Hepatocyte (in vitro differentiated cells): ENCODE measurements at places on chromosomes 4 and X. TPM values are rescaled to one million over a fixed set of nuclear protein-coding genes. Genes with fewer than 3 reads are reported as not detected.
A peak's percentile ranks its signal among the peaks of the same experiment; 100 is the strongest.

SLC25A4 gene
- 26.6 and 30.7 TPM in 2 replicates for total RNA-seq

ARX gene
- total RNA-seq = not detected in 2 replicates

TIGD4 gene
- total RNA-seq = 0.84 and 1.3 TPM in 2 replicates

DNA sequence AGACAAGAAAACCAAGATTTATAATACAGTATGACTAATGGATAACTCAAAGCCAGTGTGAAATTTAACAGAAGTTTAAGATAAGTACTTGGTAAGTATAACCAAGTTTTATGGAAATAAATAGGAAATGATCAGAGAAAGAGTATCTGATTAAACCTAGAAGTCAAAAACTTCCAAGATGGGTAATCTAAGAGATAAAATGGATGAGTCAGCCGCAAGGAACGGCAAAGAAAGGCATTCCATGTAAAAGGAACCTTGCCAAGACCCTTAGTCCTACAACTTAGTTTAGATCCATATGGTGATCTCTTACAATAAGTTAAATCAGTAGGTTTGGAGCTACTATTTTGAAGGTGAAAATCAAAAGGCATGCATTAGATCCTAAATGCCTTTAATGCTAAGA, 34.8 kb downstream of the LIN54 start:
- no peak overlapping the region for H3K4me3 ChIP-seq
- no peak overlapping the region for H3K27ac ChIP-seq
- no peaks in the 10 kb centered on the region for H3K36me3 ChIP-seq
- no peaks in the 10 kb centered on the region for H3K27me3 ChIP-seq

DNA sequence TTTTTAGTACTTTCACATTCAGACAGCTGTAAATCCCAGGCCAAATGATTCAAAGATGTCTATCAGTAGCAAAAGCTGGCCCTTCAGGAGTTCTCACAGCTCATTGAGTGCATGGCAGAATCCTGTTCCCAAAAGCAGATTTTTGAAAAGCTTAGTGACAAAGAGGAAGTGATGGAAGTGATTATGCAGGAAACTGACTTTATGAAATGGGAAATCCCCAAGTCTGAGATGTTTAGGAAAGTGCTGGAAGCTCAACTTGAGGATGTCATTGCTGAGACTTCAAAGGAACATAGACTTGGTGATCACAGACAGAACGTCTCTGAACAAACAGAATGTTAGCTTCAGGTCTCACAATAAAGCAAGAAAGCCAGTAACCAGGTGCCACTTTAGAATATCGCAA, 51.0 kb upstream of the CFAP47 start:
- DNase-seq = no peak
- no peaks in the 10 kb centered on the region for H3K27me3 ChIP-seq
- H3K27ac ChIP-seq = no peak overlapping the region
- H3K4me1 ChIP-seq = no peaks in the 10 kb centered on the region
- H3K36me3 ChIP-seq = no peaks in the 10 kb centered on the region
- no peak overlapping the region for H3K4me3 ChIP-seq

- peak overlapping the region; percentile 44 for H3K4me3 ChIP-seq
- no peaks in the 10 kb centered on the region for H3K27me3 ChIP-seq
- peaks cover 22% of the 10 kb centered on the region for H3K4me1 ChIP-seq
- DNase-seq = no peak
- H3K27ac ChIP-seq = peak overlapping the region; percentile 96
- no peaks in the 10 kb centered on the region for H3K36me3 ChIP-seq
These were observed 1.2 kb downstream of the SH3D19 start for GRCh38 chr4:151324124-151324751.

DNA sequence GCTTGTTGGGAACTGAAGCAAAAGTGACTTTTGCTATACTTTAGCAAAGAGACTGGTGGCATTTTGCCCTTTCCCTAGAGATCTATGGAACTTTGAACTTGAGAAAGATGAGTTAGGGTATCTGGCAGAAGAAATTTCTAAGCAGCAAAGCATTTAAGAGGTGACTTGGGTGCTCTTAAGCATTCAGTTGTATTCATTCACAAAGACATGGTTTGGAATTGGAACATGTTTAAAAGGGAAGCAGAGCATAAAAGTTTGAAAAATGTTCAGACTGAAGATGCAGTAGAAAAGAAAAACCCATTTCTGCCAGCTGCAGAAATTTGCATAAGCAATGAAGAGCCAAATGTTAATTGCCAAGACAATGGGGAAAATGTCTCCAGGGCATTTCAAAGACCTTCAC, 21.6 kb downstream of the AIMP1 start:
- no peak for DNase-seq
- no peak overlapping the region for H3K27ac ChIP-seq
- no peak overlapping the region for H3K4me3 ChIP-seq
- no peaks in the 10 kb centered on the region for H3K27me3 ChIP-seq

DNA sequence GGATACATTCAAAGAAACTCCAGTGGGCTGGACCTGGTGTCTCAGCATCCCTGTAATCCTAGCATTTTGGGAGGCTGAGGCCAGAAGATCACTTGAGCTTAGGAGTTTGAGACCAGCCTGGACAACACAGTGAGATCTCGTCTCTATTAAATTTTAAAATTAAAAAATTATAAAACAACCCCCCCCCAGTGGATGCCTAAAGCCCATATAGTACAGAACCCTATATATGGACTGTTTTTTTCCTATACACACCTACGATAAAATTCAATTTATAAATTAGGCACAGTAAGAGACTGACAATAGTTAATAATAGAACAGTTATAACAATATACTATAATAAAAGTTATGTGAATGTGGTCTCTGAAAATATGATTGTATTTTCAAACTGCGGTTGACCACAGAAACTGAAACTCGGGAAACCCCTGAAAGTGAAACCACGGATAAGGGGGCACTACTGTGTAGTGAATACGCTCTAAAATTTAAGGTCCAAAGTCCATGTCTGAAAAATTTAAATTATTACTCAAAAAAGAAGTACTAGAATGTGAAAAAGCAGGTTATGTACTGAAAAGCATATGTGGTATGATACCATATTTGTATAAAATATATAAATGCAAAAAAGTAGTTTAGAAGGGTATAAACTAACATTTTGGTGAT, 2.0 kb downstream of the SMIM14 start:
- H3K4me3 ChIP-seq = peak overlapping the region; percentile 79
- DNase-seq = no peak
- peaks cover 14% of the 10 kb centered on the region for H3K4me1 ChIP-seq
- H3K36me3 ChIP-seq = no peaks in the 10 kb centered on the region
- H3K27ac ChIP-seq = peak overlapping the region; percentile 94
- no peaks in the 10 kb centered on the region for H3K27me3 ChIP-seq
